ENCODE measurements at places on chromosomes 2 and 18. TPM values are rescaled to one million over a fixed set of nuclear protein-coding genes. Genes with fewer than 3 reads are reported as not detected.

PDE1A gene
- 0.50 TPM for polyA plus RNA-seq

ALPP gene
- polyA plus RNA-seq: 0.69 TPM

SERPINB11 gene
- not detected for polyA plus RNA-seq

CCDC74A gene
- not detected for polyA plus RNA-seq

- H3K4me3 ChIP-seq: no peak overlapping the region
- no peak overlapping the region for H3K27ac ChIP-seq
- no peak for DNase-seq
- H3K27me3 ChIP-seq: peaks cover 25% of the 10 kb centered on the region
Observed at GRCh38 chr18:39839782-39840181, 2115.3 kb upstream of the PIK3C3 start.

GRCh38 chr2:11578081-11578948, 44.5 kb downstream of the GREB1 start:
- H3K4me1 ChIP-seq: no peaks in the 10 kb centered on the region
- peaks cover 4% of the 10 kb centered on the region for H3K27me3 ChIP-seq
- no peak overlapping the region for H3K4me3 ChIP-seq
- no peak overlapping the region for H3K27ac ChIP-seq

DNA sequence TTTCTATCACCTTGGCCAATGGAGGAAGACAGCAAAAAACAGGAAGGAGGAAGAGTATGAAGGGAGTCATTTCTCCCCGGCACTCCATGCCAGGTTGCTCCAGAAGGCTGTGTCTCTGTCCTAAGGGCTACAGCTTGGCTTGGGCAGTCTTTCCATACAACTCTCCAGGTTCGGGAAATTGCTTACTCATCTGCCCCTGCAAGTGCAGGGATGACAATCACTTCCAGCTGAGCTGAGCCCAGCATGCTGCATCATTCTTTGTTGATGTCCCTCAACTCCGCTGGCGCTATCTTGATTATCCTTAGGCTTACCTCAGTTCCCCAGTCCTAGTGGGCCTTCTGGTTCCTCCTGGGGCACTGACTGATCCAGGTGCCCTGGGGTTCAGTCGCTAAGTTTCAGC, 86.9 kb upstream of the COPS8 start:
- no peak for DNase-seq
- no peak overlapping the region for H3K27ac ChIP-seq
- no peaks in the 10 kb centered on the region for H3K36me3 ChIP-seq
- H3K27me3 ChIP-seq: peaks cover 33% of the 10 kb centered on the region
- H3K4me3 ChIP-seq: no peak overlapping the region
- H3K4me1 ChIP-seq: no peaks in the 10 kb centered on the region

- H3K27ac ChIP-seq: no peak overlapping the region
- no peak overlapping the region for H3K4me3 ChIP-seq
- H3K36me3 ChIP-seq: no peaks in the 10 kb centered on the region
- H3K4me1 ChIP-seq: no peaks in the 10 kb centered on the region
- H3K27me3 ChIP-seq: no peaks in the 10 kb centered on the region
- no peak for DNase-seq
Observed at GRCh38 chr18:39761273-39761672, 2193.8 kb upstream of the PIK3C3 start.

- H3K4me3 ChIP-seq: no peak overlapping the region
- no peak for DNase-seq
- no peaks in the 10 kb centered on the region for H3K4me1 ChIP-seq
- no peaks in the 10 kb centered on the region for H3K36me3 ChIP-seq
- no peaks in the 10 kb centered on the region for H3K27me3 ChIP-seq
- H3K27ac ChIP-seq: no peak overlapping the region
Observed at GRCh38 chr18:52948868-52949444, 609.0 kb downstream of the DCC start.

DNA sequence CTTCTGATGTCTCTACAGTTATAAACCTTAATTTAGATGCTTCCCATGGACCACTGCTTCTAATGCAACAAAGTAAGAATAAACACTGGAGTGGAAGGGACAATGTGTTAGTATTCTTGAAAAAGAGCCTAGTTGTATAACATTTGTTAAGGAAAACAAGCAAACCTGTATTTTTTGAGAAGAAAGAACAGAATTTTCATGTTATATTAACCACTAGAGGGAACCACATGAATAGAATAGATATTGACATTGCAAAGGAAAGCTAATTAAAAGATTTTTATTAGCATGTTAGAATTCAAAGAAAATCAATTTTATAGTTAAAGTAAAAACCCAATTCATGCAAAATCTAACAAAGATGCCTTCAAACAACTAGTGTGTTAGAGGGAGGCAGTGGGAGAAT, 151.2 kb upstream of the BARD1 start:
- H3K36me3 ChIP-seq: no peaks in the 10 kb centered on the region
- no peak for DNase-seq
- H3K4me3 ChIP-seq: no peak overlapping the region
- H3K4me1 ChIP-seq: no peaks in the 10 kb centered on the region

GRCh38 chr2:205170399-205170798, 511.9 kb upstream of the NRP2 start:
- H3K4me1 ChIP-seq: no peaks in the 10 kb centered on the region
- no peaks in the 10 kb centered on the region for H3K27me3 ChIP-seq
- no peak overlapping the region for H3K4me3 ChIP-seq
- H3K36me3 ChIP-seq: no peaks in the 10 kb centered on the region
- DNase-seq: no peak

DNA sequence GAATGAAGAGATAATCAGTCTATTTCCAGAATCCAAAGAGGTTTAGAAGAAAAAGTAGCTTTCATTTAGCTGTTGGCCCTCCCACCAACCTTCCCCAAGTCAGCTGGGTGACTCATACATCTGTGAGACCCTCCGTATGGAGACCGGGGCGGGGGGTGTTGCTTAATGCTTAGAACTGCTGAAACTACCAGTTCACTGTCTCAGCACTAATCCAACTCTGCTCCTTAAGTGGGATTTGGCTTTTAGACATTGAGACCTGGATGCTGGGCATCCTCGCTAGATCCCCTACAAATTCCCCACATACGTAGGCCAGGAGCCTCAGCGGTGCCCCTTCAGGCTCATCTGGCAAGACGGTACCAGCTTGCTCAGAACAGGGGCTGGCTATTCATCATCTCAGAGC, at the start of gene SAG:
Gene SAG, plus strand, starts transcription at position 252 of the 400 bp plus-strand sequence. CDS start 1,374 bp downstream, outside the sequence.
- no peak within 1 kb of the TSS for H3K27ac ChIP-seq
- no peaks in the 10 kb centered on the region for H3K27me3 ChIP-seq
- H3K4me3 ChIP-seq: no peak within 1 kb of the TSS
